ENCODE measurements at places on chromosomes 7 and 10.

DNA sequence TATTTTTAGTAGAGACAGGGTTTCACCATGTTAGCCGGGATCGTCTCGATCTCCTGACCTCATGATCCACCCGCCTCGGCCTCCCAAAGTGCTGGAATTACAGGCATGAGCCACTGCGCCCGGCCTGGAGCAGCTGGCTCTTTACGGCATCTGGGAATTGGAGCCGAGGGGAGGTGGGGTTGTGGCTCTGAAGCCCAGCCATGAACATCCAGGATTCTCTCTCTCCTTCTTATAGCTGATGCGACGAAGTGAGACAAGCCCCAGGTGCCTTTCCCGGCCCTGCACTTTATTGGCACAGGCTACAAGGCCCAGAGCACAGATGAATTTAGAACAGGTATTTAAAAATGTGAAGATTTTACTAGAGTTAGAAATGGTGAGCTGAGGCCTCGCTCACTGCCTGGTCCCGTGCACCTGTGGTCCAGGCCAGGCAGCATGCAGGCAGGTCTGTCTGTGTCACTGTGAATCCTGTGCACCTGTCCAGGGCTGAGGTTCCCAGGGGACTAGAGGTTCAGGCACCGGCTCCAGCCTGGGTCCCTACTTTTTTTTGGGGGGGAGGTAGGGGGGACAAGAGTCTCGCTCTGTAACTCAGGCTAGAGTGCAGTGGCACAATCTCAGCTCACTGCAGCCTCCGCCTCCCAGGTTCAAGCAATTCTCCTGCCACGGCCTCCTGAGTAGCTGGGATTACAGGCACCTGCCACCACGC lies 379.7 kb upstream of the FOXK1 start:
- no peak for DNase-seq

DNA sequence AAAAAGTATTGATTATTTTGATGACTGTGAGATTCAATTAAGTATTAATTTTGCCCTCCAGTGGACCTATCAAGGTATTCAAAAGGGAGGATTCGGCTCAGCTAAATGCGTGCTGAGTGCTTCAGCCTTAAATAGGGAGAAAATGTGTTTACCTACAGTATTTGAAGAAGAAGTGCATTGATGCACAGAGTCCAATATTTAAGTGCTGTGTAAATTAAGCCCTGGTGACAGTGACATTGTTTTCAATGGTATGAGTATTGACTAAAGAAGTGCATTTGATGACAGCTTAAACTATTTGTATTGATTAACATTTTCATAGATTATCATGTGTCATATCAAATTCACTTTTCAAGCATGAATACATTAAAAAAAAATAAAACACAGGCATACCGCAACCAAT lies 106.6 kb downstream of the POU6F2 start:
- no peak for DNase-seq

- no peak for DNase-seq
Observed at GRCh38 chr7:123770378-123770777, 21.6 kb upstream of the WASL start.

DNA sequence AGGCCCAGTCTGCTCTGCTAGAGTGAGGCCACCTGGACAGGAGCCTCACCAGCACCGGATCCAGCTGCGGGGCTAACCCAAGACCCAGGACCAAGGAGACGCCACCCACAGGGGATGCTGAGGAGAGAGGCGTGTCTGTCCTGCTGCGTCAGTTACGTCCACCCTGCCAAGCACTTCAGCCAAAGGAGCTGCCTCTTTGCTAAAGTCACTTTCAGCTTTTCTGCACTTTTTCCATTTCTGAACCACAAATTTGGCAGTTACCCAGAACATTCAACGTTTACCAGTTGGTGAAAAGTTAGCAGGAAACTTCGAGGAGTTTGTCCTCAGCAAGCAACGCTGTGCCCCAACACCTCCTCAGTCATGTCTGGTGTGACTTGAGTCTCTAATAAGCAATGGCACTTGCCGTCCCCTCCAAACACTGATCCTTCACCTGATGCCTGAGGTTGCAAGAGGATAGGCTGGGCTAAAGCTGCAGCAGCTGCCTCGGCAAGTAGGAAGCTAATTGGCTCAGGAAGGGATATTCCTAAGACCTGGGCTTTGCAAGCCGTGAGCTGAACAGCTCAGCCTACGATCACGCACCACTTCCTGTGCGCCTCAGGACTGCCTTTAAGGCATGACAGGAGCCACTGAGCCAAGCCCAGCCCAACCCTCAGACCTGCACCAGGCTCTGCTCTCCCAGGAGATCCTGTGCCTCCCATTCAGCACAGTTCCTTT lies 40.1 kb downstream of the KCNH2 start:
- no peak for DNase-seq

DNA sequence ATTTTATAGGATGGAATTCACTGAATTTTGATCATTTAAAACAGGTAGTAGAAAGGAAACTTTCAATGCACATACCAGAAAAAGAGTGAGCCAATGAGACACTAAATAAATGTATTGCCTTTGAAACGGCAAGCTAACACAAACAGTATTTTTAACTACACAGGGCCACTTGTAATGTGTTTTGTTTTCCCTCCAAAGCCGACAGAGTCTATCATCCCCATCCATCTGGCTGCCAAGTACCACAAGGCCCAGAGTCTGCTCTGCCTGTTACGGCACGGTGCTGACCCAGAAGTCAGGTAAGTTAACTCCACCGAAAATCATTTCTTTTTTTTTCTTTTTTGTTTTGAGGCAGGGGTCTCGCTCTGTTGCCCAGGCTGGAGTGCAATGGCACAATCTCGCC lies 1.5 kb downstream of the ANKRD61 start:
- no peak for DNase-seq

- DNase-seq = no peak
Observed at GRCh38 chr10:106500041-106500924, 664.2 kb downstream of the SORCS1 start.

GRCh38 chr10:26331371-26331770 lies 106.8 kb upstream of the APBB1IP start:
- DNase-seq = no peak

GRCh38 chr10:48804740-48805182 lies 120.1 kb downstream of the WDFY4 start:
- no peak for DNase-seq

- DNase-seq = no peak
Observed at GRCh38 chr7:134910968-134911367, 75.3 kb upstream of the AGBL3 start.

DNA sequence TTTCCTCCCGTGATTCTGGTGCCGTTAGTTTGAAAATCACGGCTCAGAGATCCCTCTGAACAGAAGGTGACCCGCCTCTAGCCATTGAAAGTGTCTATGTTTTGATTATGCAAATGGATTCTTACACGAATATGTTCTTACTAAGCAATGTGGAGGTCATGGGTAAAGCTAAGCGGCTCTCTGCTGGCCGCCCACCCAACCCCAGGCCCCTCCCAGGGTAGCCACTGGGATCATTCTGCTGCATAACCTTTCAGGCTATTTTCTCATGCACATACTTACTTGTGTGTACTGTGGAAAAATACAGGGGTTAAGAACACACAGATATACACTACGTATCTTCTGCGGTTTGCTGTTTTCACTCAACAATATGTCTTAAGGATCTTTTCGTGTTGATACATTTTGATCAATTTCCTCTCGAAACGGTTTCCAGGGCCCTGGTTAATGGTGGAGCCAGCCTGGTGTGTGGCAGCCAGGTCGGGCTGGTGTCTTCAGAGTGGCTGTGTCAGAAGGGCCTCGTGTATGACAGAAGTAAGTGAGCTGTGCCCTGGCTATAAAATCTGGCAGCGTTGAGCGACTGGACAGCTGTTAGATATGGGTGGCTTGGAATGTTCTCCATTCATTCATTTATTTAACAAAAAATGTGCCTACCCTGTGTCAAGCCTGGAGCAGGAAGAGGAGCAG lies 29.9 kb downstream of the ZNF783 start:
- no peak for DNase-seq

DNA sequence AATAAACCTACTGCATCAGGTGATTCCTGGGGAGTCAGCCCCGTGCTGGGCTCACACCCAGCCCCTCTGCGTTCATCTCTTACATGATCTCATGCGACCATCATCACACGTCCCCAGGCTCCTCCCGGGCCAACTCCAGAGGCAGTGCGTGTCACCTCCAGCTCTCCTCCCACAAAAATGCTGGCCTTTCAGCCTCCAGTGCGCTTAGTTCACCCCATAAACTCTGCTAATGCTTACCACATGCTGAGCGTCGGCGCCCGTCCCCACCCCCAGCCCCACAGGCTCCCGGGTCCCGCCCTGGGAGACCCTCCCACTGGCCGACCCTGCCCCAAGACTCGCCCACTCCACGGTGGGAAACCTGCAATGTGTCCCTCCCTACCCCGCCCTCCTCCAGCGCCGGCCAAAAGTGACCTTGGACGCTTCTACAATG lies 816 bp upstream of the SDK1 start:
- no peak for DNase-seq

- no peak for DNase-seq
Observed at GRCh38 chr10:119283818-119284217, 76.4 kb downstream of the GRK5 start.

DNA sequence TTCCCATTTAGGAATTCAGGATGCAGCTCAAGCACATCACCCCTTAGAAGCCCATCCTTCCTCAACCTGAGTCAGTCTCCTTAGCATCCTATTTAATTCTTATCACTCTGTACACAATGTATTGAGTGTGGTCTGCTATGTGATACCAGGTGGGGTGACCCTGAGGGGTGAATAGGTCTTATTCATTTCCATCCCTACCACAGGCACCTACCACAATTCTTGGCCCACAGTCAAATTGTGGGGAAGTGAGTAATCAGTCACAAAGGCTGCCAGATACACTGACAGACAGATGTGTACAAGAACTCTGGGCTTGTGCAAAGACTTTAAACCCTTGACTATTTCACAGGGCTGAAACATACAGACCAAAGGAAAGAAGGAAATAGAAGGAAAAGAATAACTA lies 560.5 kb downstream of the PARD3 start:
- no peak for DNase-seq
